Prostate gland (tissue), 2 donors: ENCODE measurements at places on chromosomes 12 and 14.

DNA sequence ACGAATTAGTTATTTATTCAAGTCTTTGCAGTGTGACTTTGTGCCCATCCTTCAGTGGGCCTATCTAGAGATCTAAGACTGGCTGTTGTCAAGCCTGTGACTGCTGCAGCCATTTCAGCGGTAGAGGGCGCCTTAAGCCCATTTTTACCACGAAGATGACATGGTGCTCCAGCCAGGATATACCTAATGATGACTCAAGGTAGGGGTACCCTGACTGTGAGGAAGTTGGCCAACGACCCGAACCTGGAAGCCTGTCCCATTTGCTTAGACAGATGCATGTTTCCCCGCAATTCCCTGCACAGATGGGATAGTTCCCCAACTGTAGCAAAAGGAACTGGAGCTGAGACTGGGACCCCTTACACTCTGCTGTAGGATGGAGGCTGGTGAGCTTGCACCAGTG, 41.3 kb downstream of the RAB3IP start:
- DNase-seq = no peak

- DNase-seq = no peak
These were observed 7.3 kb upstream of the SERPINA6 start for GRCh38 chr14:94330432-94330831.

GRCh38 chr14:26993556-26993955, 395.7 kb upstream of the NOVA1 start:
- DNase-seq = no peak

GRCh38 chr14:34420547-34421150, 41.4 kb downstream of the SPTSSA start:
- DNase-seq = no peak

- no peak for DNase-seq
These were observed 462 bp upstream of the ETNK1 start for GRCh38 chr12:22624548-22624869.

- no peak for DNase-seq
These were observed 192.7 kb downstream of the STXBP6 start for GRCh38 chr14:24857277-24857676.

DNA sequence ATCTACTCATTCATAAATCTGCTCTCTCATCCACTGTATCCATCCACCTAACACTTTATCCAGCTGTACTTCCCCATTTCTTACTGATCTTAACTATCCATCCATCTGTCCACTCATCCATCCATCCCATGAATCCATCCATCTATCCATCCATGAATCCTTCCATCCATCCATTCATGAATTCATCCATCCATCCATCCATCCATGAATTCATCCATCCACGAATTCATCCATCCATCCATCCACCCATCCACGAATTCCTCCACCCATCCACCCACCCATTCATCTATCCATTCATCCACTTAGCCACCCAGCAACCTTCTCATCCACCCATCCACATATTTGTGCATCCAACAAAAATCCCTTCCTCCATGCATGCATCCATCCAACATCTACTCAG, 128.6 kb upstream of the MYL2 start:
- no peak for DNase-seq

DNA sequence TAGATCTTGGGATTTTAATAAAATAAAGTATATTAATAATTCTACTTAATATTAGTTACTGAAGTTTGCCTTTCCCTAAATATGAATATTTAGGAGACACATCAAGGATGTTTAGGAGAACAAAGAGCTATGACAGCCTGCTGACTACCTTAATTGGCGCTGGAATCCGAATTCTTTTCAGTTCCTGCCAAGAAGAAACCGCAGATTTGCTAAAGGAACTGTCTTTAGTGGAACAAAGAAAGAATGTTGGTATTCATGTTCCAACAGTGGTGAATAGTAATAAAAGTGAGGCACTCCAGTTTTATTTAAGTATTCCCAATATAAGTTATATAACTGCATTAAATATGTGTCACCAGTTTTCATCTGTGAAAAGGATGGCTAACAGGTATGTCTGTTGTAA, 54.5 kb downstream of the MIS18BP1 start:
- peak; percentile 8 for DNase-seq

DNA sequence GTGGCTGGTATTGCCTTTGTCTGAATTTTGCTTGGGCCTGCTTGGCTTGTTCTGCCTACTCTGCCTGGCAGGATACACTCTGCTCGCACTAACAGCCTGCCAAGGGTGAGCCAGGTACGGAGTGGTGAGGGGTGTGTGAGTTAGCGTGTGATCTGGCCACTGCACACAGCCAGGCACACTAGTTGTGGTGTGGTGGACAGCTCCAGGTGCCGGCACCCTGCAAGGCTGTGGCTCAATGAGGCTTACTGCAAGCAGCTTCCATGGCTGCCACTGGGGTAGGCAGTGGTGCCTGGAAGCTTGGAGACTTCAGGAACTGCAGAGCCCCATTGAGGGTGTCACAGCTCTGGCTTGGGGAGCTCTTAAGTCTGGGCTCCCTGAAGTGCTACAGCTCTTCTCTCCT, 87.4 kb downstream of the GPHN start:
- no peak for DNase-seq

- peak; percentile 67 for DNase-seq
These were observed 1.2 kb downstream of the PAWR start for GRCh38 chr12:79689477-79690141.

GRCh38 chr12:72631926-72632685, 359.9 kb downstream of the TRHDE start:
- DNase-seq = no peak

DNA sequence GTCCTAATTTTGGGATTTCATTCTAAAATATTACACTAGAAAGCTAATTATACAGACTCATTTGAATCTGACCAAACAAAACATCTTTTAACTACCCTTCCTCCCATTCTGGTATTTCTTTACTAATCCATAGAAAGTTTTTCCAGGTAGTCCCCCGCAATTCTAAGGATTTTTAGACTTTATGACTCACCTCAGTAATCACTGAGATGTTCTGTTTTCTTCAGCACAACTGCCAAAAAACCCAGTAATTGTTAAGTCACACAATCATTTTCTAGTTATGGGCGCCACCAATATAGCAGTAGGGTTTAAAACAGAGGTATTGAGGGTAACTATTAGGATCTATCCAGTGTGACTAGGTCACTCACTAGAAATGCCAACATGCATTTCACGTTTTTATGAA, 1.6 kb upstream of the ARID4A start:
- DNase-seq = no peak

DNA sequence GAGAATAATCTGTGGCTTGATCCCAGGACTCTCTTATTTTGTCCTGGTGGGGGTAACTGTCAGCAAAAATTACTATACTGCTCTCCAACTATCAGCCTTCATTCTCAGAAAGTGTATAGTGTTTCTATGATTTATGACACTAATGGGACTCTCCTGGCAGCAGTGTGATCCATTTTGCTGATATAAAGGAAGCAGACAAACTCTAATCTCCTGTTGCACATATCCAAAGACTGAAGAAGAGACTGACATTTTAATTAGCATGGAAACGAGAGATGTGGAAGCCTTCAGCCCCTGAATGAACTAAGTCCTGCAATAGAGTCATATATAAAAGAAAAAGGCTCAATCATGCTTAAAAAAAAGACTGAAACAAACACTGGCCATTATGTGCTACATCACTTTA, 127.8 kb upstream of the SSTR1 start:
- DNase-seq = no peak
